ENCODE measurements at places on chromosomes 1 and 21.
A peak's percentile ranks its signal among the peaks of the same experiment; 100 is the strongest.

GRCh38 chr1:57489358-57490036 lies 65.6 kb upstream of the DAB1 start:
- DNase-seq, result no peak

DNA sequence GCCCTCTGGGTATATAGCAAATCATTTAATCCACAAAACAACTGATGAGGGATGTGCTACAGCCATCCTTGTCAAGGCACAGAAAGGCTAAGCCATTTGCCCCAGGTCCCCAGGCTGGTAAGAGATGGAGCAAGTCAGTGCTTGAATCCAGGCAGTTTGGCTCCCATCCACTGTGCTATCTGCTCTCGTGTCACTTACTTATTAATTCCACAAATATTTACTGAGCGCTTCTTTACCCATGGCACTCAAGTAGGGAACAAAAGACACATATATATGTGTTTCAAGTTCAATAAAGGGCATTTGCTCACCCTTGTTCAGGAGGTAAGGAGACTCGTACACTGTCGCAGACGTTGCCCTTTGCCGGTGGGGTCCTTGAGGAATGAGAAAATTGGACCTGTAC lies 38.6 kb upstream of the MPZL1 start:
- no peak for DNase-seq

GRCh38 chr1:153799566-153800465 lies 24.6 kb downstream of the SLC27A3 start:
- no peak for DNase-seq

DNA sequence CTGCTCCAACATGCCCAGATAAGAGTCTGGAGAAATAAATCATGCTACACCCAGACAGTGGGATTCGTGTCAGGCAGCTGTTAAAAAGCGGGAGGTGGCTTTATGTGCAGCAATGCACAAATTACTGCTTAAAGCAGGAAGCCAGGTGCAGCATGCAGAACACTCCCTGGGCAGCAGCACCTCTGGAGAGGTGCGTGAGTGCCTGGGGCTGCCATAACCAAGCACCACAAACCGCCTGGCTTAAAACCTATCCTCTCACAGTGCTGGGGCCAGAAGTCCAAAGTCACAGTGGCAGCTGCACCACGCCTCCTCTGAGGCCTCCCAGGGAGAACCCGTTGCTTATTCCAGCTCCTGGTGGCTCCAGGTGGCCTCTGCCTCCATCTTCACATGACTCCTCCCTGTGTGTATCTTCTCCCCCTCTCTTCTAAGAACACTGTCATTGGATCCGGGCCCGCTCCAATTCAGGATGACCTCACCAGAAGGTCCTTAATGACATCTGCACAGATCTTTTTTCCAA lies 115.6 kb downstream of the SIK1 start:
- peak; percentile 37 for DNase-seq

- DNase-seq, result no peak
These were observed 14.6 kb upstream of the PADI1 start for GRCh38 chr1:17190010-17190995.

- DNase-seq, result no peak
These were observed 1377.7 kb upstream of the ADGRL4 start for GRCh38 chr1:80384083-80384830.

- no peak for DNase-seq
These were observed 852 bp upstream of the RAVER2 start for GRCh38 chr1:64743954-64744491.

- DNase-seq, result no peak
These were observed 23.3 kb downstream of the TUFT1 start for GRCh38 chr1:151563376-151563775.

- DNase-seq, result no peak
These were observed 345.8 kb downstream of the KIF26B start for GRCh38 chr1:245500546-245500945.

DNA sequence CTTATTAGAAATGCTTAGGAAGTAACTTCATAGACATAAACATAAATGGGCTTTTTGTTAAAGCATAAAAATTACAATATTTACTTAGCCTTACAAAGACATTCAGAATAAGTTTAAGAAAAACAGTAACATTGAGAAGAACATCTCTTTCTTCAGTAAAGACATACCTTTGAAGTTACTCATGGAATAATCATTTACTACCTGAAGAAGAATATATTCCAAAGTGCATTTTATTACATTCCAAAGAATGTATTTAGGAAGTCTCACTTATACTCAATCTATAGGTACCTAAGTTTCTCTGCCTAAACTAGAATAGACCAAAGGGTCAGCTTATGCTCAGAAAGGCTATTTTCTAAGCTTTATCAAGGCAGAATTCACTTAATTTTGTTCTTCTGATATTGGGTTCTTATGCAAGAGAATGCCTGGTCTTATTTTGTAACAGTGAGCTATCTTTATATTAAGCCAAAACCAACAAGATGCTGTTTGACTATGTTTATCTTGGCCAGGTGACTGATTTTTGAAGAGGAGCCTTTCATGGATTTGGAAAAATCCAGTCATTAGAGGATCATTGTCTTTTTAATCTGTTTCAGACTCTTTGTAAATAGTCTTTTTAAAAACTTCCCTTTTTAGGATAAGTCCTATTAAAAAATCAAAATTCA lies 110.1 kb downstream of the OLFML2B start:
- DNase-seq, result no peak

- DNase-seq, result no peak
These were observed 3.7 kb downstream of the TARBP1 start for GRCh38 chr1:234475167-234475793.

GRCh38 chr1:40248412-40248811 lies 675 bp downstream of the TMCO2 start:
- DNase-seq, result no peak

- DNase-seq, result no peak
These were observed 1.1 kb downstream of the CELA2A start for GRCh38 chr1:15457585-15457984.

DNA sequence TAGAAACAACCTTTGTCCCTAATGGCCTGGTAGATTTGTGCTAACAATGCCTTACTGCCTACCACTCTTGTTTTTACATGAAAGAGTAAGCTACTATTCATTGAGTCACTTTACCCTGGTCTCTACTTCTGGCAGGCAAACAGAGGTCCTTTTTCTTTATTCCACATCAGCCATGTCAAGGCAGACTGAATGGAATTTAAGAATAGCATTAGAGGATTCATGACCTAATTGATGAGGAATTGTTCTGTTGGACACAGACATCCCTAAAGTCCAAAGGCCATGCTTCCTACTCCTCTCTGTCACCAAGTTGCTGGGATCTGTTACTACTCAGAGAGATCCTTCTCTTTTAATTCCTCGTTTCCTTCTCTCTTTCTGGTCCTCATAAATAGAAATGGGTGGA lies 229.1 kb upstream of the ZP4 start:
- DNase-seq, result no peak

DNA sequence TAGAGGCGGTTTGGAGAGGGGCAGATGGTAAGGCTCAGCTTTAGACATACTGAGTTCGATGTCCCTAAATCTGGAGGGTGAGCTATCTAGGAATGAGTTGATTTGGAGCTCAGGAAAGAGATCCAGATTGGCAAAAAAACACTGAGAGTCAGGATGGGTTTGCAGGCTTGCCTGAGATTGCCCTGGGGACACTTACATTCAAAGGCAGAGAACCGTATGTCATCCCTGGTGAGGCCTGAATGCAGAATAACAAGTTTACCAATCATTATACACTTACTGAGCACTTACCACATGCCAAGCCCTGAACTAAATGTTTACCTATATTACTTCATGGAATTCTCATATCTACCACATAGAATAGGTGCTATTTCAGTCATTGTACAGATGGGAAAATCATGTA lies 27.5 kb downstream of the TFAP2E start:
- no peak for DNase-seq

GRCh38 chr1:208045463-208046260 lies 134.7 kb upstream of the CD34 start:
- no peak for DNase-seq

GRCh38 chr1:186442651-186443375 lies 18.1 kb downstream of the PDC start:
- DNase-seq, result no peak

DNA sequence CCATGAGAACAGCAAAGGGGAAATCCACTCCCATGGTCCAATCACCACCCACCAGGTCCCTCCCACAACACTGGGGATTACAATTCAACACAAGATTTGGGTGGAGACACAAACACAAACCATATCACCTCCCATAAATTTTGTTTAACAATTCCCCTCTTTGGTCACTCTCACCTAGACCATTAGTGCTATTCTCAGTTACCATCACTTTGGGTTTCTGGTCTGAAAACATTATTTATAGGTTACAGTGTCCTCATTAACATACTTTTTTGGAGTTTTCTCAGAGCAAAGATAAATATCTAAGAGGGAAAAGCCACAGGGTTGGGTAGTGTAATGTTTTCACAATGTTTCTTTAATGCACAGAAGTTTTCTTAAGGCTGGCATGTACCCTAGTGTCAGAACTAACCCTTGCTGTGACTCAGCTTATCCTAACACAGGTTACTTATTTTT lies 47.7 kb upstream of the DNAH14 start:
- DNase-seq, result no peak

DNA sequence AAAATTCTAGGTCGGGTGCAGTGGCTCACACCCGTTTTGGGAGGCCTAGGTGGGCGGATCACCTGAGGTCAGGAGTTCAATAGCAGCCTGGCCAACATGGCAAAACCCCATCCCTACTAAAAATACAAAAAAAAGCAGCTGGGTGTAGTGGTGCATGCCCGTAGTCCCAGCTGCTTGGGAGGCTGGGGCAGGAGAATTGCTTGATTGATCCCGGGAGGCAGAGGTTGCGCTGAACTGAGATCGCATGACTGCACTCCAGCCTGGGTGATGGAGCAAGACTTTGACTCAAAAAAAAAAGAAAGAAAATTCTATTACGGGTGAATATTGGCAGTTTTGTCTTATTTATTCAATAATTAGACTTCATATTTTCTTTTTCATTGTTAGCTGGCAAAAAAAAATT lies 62.1 kb downstream of the SNX7 start:
- DNase-seq, result no peak

DNA sequence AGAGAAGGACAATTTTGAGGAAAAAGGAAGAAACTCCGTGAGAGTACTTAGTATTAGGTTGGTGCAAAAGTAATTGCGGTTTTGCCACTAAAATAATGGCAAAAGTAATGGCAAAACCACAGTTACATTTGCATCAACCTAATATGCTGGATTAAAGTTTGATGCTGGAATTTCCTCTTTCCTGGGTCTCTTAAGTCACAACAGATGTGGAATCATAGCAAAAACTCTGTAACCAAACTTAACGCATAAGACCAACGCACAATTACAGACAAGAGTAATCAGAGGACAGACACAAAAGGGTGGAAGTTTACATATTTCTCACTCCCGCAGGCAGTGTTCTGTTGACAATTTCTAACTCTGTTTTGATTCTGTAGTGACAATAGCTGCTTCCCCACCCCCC lies 182.4 kb downstream of the BACH1 start:
- no peak for DNase-seq

- no peak for DNase-seq
These were observed 13.1 kb upstream of the HEYL start for GRCh38 chr1:39652554-39652953.

GRCh38 chr1:23395154-23395724 lies 25.6 kb upstream of the ZNF436 start:
- DNase-seq, result no peak

DNA sequence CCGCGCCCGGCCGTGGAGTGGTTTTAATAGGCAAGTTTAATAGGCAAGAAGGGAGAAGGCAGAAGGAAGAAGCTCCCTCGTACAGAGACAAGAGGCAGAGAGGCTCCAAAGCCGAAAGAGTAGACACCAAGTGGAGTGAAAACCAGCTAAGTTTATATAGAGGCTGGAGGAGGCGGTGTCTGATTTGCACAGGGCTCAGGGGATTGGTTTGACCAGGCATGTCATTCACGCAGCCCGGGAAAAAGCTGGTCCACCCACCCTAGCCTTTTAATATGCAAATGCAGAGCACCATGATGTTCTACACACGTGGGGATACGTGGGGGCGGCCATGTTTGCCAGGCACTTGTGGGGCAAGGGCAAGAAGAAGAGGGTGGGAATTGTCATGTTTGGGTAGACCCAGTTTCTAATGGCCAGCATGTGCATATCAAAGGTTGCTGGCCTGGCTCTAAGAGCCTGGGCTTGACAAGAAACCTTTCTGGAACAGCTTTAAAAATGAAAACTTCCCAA lies 18.0 kb upstream of the SOD1 start:
- no peak for DNase-seq

GRCh38 chr1:53447413-53447812 lies 11.8 kb upstream of the DMRTB1 start:
- DNase-seq, result no peak

DNA sequence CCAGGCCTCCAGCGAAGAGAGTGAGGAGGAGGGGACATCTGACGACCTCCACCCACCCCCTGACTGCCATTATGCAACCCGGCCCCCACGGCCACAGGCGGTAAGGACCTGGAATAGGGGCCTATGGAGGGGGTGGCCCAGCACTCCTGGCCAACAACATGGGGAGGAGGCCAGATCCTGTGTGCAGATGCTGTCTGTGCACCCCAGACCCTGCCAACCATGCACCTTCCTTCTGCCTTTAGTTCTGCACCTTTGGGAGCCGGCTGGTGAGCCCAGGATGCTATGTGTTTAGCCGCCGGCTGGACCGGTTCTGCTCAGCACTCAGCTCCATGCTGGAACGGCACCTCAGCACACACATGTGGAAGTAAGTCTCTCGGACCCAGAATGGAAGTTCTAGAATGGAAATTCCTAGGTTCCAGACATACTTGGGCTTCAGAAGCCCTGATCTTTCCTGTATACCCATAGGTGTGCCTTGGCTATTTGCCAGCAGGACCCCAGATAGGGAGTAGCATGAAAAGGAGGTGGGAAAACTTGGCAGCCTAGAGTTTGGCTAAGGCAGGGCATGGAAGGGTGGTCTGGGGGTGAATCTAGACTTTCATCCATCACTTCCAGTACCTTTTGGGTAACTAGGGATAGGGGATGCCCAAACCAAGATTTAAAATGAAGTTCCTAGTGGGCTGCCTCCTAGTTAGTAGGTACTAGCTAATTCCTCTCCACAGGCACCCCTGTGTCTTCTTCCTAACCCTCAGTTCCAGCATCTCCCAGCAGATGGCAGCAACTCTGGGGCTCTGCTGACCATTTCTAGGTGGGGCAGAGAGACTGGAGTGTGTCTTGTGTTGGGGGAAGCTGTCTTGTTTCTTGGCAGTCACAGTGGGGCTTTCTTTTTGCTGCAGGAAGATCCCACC lies 3.6 kb upstream of the CYB561D1 start:
- no peak for DNase-seq

GRCh38 chr1:28509705-28510272 lies 3.9 kb downstream of the RCC1 start:
- no peak for DNase-seq

DNA sequence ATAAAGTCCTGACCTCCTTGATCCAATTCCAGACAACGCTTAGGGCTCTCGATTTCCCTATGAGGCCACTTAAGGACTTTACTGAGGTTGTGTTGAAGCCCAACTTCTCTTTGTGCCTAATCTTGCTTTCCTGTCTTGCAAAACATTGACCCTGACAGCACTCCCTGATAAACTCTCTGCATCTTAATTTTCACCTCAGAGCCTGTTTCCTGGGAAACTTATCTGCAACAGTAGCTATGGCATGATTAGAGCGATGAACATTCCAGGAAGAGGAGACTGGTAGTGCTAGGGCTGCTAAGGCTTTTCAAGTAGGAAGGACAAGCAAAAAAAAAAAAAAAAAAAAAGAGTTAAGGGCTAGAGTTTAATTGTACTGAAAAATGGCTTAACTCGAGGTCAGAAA lies 118.9 kb downstream of the RGS21 start:
- DNase-seq, result no peak

Data from lower lobe of right lung (tissue), 2 donors.